Calu3 (cell line): ENCODE measurements at places on chromosomes 4 and X. TPM values are rescaled to one million over a fixed set of nuclear protein-coding genes. Genes with fewer than 3 reads are reported as not detected.

ERAS gene
- 0.47 and 0.49 TPM in 2 replicates for total RNA-seq

NAAA gene
- 6.2 and 8.2 TPM in 2 replicates for total RNA-seq

POU4F2 gene
- not detected in 2 replicates for total RNA-seq

WDR13 gene
- 68.4 and 81.2 TPM in 2 replicates for total RNA-seq

ASB9 gene
- 10.8 and 12.2 TPM in 2 replicates for total RNA-seq

KDR gene
- 0.09 TPM in 1 of 2 replicates, not detected in the other for total RNA-seq
